ENCODE measurements at places on chromosomes 3 and 15.

GRCh38 chr3:154224366-154224765 is 99.9 kb downstream of the DHX36 start:
- no peak overlapping the region for H3K27ac ChIP-seq
- H3K4me1 ChIP-seq: no peaks in the 10 kb centered on the region
- H3K36me3 ChIP-seq: no peaks in the 10 kb centered on the region
- no peak overlapping the region for H3K4me3 ChIP-seq

- peak; percentile 2 for DNase-seq
- no peaks in the 10 kb centered on the region for H3K27me3 ChIP-seq
- H3K4me1 ChIP-seq: peaks cover 9% of the 10 kb centered on the region
- H3K4me3 ChIP-seq: no peak overlapping the region
Observed at GRCh38 chr15:38398134-38398533, 55.8 kb upstream of the FAM98B start.

- DNase-seq: no peak
- no peaks in the 10 kb centered on the region for H3K27me3 ChIP-seq
- no peak overlapping the region for H3K4me3 ChIP-seq
- no peaks in the 10 kb centered on the region for H3K4me1 ChIP-seq
- H3K36me3 ChIP-seq: no peaks in the 10 kb centered on the region
- no peak overlapping the region for H3K27ac ChIP-seq
Observed at GRCh38 chr3:116164039-116164438, 281.2 kb downstream of the LSAMP start.

- no peaks in the 10 kb centered on the region for H3K27me3 ChIP-seq
- peaks cover 10% of the 10 kb centered on the region for H3K4me1 ChIP-seq
- no peak overlapping the region for H3K4me3 ChIP-seq
- DNase-seq: no peak
- peaks cover 6% of the 10 kb centered on the region for H3K36me3 ChIP-seq
Observed at GRCh38 chr3:155958676-155959075, 88.2 kb downstream of the GMPS start.

- no peaks in the 10 kb centered on the region for H3K36me3 ChIP-seq
- DNase-seq: no peak
- no peaks in the 10 kb centered on the region for H3K27me3 ChIP-seq
- H3K27ac ChIP-seq: no peak overlapping the region
Observed at GRCh38 chr3:4583416-4583815, 90.3 kb downstream of the ITPR1 start.

GRCh38 chr15:57322602-57323250 is 53.6 kb upstream of the CGNL1 start:
- peaks cover 8% of the 10 kb centered on the region for H3K4me1 ChIP-seq
- H3K27ac ChIP-seq: no peak overlapping the region
- DNase-seq: no peak
- H3K36me3 ChIP-seq: peaks cover 4% of the 10 kb centered on the region
- H3K27me3 ChIP-seq: peaks cover 7% of the 10 kb centered on the region
- no peak overlapping the region for H3K4me3 ChIP-seq

GRCh38 chr15:59315914-59316451 is 56.7 kb downstream of the MYO1E start:
- H3K27ac ChIP-seq: peak overlapping the region; percentile 75
- H3K4me1 ChIP-seq: peaks cover 80% of the 10 kb centered on the region
- no peak overlapping the region for H3K4me3 ChIP-seq
- DNase-seq: no peak

DNA sequence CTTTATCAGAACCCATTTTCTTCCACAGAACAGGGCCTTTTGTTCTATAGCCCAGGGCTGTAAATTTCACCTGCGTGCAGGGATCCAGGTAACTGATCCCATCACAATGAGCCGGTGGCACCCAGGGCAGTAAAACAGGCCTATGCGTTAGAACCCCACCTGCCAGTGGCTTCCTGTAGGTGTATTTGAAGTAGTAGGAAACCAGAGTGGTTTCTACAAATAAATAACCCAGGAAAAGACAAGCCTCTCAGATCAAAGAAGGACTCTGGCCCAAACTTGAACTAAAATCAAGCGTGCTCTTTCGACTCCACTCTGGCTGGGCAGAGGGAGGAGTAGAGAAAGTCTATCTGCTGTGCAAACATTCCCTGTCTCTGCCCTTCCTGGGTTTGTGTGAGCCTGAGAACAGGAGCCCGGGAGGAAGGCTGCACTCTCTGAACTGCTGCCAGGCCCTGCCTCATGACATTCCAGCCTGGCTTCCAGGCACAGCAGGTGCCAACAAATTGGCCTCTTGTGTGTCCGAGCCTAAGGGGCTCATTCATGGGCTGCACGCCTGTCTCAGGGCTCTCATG is 77.7 kb downstream of the CEMIP start:
- no peaks in the 10 kb centered on the region for H3K36me3 ChIP-seq
- peak overlapping the region; percentile 0 for H3K27ac ChIP-seq
- peaks cover 40% of the 10 kb centered on the region for H3K4me1 ChIP-seq
- H3K4me3 ChIP-seq: no peak overlapping the region

- no peak overlapping the region for H3K4me3 ChIP-seq
- H3K36me3 ChIP-seq: no peaks in the 10 kb centered on the region
- H3K4me1 ChIP-seq: no peaks in the 10 kb centered on the region
- H3K27ac ChIP-seq: no peak overlapping the region
Observed at GRCh38 chr15:45268135-45268534, 16.1 kb downstream of the SLC28A2 start.

DNA sequence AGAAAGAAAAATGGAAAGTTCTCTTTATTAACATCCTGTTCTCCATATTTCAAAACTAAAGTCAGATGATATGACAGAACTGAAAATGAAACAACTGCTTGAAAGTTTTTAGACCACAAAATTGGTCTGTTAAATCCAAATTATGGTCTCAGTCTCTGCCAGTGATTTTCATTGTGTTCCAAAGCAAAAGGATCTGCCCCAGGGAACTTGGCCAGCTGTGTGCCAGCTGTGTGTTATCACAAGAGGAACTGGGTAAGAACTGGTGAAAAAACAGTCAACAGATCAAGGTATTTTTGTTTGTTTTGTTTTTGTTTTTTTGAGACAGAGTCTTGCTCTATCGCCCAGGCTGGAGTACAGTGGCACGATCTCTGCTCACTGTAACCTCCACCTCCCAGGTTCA is 323.3 kb downstream of the CTNNB1 start:
- H3K36me3 ChIP-seq: no peaks in the 10 kb centered on the region
- H3K27me3 ChIP-seq: no peaks in the 10 kb centered on the region

DNA sequence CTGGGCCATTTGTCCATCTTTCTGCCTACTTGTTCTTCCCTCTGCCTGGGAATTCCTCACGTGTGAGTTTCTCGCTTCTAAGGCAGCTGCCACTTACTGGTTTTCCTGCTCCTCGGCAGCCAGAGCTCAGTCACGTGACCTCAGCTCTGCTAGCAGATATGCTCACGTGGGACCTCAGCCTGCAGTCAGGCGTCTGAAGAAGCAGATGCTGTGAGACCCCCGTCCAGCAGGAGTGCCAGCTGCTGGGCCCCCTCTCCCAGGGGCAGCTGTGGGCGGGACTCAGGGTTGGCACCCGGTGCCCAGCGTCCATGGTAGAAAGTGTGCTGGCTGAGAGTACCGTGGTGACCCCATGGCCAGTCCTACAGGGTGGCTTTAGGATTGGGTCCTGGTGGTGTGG is 161.3 kb upstream of the TLE3 start:
- H3K36me3 ChIP-seq: no peaks in the 10 kb centered on the region
- H3K27ac ChIP-seq: no peak overlapping the region
- H3K4me3 ChIP-seq: no peak overlapping the region

DNA sequence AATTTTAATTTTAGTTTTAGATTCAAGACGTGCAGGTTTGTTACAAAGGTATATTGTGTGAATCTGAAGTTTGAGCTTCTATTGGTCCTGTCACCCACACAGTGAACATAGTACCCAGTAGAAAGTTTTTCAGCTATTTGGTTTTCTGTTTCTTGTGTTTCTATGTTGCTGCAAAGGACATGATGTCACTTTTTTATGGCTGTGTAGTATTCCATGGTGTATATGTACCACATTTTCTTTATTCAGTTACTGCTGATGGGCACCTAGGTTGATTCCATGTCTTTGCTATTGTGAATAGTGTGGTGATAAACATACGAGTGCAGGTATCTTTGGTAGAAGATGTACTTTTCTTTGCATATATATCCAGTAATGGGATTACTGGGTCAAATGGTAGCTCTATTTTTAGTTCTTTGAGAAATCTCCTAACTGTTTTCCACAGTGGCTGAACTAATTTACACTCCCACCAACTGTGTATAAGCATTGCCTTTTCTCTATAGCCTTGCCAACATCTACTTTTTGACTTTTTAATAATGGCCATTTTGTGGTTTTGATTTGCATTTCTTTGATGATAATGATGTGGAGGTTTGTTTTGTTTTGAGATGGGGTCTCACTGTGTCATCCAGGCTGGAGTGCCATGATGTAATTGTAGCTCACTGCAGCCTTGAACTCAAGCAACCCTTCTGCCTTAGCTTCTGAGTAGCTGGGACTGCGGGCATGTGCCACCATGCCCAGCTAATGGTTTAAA is 43.9 kb downstream of the LIMD1 start:
- no peak for DNase-seq
- H3K27ac ChIP-seq: no peak overlapping the region
- no peak overlapping the region for H3K4me3 ChIP-seq
- H3K36me3 ChIP-seq: peaks cover 29% of the 10 kb centered on the region
- no peaks in the 10 kb centered on the region for H3K27me3 ChIP-seq

DNA sequence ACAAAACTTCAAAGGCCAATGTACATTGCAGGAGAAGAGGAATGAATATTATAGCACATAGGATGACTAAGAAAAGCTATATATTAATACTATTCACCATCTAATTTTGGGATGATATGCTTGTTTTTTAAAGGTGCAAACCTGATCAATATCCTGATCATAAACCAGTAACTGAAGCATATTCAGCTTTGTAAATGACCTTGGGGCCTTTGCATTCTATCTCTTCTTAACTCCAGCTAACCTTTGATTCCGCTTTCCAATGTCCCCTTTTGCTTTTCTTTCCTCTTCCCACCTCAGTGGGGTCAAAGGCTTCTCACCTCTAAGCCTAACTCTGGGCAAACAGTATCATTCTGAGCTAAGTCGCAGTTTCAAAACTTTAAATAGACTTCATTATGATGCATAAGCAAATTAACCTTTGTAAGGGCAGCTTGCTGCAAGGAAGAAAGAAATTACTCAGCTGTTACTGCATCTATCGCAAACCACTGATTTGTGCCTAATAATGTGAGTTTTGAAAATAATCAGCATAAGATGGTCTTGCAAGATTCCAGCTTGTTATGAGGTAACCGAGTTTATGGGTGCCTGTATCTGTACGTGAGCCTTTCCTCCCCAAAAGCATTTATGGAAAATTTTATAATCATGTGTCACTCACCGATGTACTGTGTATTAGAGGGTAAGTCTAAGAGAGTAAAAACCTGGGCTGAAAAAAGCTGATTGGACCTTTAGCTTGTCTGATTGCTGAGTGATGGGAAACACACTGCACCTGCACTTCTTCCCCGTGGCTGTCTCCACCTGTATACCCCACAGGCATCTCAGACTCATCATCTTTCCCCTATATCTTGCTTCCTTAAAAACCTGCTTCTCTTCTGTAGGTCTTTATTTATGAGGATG is 116.8 kb downstream of the TPRG1 start:
- H3K27ac ChIP-seq: no peak overlapping the region
- DNase-seq: no peak
- H3K4me1 ChIP-seq: peaks cover 4% of the 10 kb centered on the region
- H3K36me3 ChIP-seq: no peaks in the 10 kb centered on the region
- H3K4me3 ChIP-seq: no peak overlapping the region

GRCh38 chr15:71189718-71190117 is 74.4 kb downstream of the THSD4 start:
- no peaks in the 10 kb centered on the region for H3K27me3 ChIP-seq
- H3K4me3 ChIP-seq: no peak overlapping the region
- DNase-seq: no peak
- H3K27ac ChIP-seq: no peak overlapping the region
- H3K4me1 ChIP-seq: no peaks in the 10 kb centered on the region
- H3K36me3 ChIP-seq: no peaks in the 10 kb centered on the region

DNA sequence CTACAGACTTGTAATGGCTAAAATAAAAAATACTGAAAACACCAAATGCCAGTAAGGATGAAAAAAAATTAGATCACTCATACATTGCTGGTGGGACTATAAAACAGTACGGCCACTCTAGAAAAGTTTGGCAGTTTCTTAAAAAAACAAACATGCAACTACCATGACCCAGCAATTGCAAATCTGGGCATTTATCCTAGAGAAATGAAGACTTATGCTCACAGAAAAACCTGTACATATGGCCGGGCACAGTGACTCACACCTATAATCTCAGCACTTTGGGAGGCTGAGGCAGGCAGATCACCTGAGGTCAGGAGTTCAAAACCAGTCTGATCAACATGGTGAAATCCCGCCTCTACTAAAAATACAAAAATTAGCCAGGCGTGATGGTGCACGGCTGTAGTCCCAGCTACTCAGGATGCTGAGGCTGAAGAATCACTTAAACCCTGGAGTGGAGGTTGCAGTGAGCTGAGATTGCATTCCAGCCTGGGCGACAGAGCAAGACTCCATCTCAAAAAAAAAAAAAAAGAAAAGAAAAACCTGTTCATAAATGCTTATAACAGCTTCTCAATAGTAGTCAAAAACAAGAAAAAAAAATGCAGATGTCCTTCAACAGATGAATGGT is 5.6 kb downstream of the TP53BP1 start:
- peaks cover 11% of the 10 kb centered on the region for H3K36me3 ChIP-seq
- no peak overlapping the region for H3K27ac ChIP-seq
- no peak for DNase-seq
- no peak overlapping the region for H3K4me3 ChIP-seq
- no peaks in the 10 kb centered on the region for H3K4me1 ChIP-seq

- no peaks in the 10 kb centered on the region for H3K27me3 ChIP-seq
- H3K27ac ChIP-seq: no peak overlapping the region
- no peak for DNase-seq
- peaks cover 8% of the 10 kb centered on the region for H3K4me1 ChIP-seq
- H3K36me3 ChIP-seq: no peaks in the 10 kb centered on the region
Observed at GRCh38 chr3:15318661-15319060, 13.7 kb downstream of the SH3BP5 start.

DNA sequence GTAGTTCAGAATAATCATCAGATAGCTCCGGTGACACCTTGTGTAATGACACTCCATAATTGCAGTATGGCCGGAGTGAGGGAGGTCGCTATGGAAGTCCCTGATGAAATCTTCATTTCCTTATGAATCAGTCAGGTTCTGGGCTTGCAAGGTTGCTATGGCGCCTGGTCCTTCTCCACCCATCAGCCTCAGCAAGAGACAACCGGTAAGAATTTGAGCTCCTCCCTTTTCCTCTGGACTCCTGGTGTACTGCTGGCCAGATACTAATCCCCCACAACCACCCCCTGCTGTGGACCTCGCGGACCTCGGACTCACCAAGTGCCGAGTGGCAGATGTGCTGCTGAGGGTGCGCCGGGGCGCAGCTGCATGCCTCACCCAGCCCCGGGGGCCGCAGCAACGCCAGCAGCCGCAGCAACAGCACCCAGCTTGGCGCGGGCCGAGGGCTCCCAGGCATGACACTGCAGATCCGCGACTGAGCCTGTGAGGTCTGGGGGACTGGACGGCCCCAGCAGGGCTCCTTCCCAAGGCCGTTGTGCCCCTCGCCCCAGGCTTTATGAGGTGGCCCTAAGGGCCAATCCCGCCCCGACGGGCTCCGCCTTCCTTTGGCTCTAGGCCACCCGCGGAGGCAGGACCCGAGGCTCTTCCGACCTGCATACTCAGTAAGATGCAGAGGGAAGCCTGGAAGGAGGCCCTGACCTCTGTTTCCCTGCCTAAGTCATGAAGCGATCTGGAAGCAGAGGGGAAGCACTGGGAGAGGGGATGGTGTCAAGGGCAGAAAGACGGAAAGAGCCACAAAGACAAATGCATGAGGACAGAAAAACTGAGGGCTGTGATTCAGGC is at the start of gene TIMP4:
Gene TIMP4, minus strand, starts transcription at position 526 of the 840 bp plus-strand sequence. Its CDS starts 72 bp downstream, at position 454.
- no peaks in the 10 kb centered on the region for H3K36me3 ChIP-seq
- peak within 1 kb of the TSS; percentile 50 for H3K4me3 ChIP-seq
- H3K27me3 ChIP-seq: peaks cover under 1% of the 10 kb centered on the region
- no peak within 1 kb of the TSS for H3K27ac ChIP-seq

Measured in Calu3 (cell line).